Pons (tissue), 1 donor: ENCODE measurements at places on chromosomes 6 and 20.

GRCh38 chr6:44353336-44353735 lies 10.9 kb downstream of the SPATS1 start:
- no peak for DNase-seq

GRCh38 chr6:136230219-136230853 lies 19.8 kb downstream of the MTFR2 start:
- DNase-seq = no peak

DNA sequence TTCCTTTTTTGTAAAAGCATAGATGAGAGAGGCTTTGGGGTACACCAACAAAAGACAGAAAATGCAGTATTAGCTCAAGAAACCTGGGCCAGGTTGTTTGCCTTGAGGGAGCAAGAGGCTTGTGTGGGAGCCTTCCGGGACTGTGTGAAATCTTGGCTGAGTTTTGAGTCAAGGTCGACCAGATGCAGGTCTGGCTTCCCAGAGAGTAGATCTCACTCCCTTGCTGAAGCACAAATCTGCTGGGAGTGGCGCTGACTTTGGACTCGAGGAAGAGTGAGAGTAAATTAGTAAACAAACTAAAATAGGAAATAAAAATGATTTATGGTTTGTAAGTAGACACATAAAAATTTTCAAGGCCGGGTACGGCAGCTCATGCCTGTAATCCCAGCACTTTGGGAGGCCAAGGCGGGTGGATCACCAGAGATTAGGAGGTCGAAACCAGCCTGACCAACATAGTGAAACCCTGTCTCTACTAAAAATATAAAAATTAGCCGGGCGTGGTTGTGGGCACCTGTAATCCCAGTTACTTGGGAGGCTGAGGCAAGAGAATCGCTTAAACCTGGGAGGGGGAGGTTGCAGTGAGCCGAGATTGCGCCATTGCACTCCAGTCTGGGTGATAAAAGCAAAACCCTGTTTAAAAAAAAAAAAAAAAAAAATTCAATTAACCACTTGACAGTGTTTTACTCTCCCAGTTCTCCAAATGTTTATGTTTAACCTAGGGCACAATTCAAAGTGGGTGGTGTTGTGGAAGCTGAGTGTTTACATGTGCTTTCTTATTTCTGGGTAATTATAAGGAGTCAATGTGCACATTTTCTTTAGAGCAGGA lies 27.7 kb upstream of the EDN1 start:
- no peak for DNase-seq

DNA sequence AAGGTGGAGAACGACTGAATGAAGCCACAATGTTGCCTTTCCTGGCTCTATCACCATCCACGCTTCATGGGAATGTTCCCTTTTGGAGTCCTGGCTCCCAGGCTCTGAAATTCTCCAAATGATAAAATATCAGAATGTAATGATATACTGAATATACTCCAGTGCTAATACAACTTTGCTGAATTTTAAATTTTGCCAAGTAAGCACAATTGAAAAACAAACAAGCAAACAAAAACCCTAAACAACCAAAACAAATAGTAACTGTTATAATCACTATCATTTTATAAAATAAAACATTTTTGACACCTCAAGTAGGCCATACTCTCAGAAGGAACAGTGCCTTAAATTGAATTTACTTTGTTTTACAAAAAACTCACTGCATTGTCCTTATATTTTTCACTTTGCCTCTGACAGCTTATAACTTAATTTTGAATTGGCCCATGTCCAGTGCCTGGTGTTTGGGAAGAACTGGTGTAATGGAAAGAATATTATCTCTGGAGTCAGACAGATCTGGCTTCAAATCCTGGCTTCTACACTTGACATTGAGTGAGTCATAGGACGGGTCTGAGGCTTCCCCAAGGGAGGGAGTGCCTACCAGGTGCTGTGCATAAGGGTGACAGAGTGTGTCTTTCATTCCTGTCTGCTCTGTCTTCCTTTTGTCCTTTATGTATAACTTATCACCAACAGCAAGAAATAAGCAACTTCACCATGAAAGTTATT lies 698.3 kb downstream of the EPM2A start:
- peak; percentile 21 for DNase-seq

GRCh38 chr6:113995634-113996033 lies 24.7 kb upstream of the HDAC2 start:
- DNase-seq = peak; percentile 97
